ENCODE measurements at places on chromosomes 2 and 18.

- no peaks in the 10 kb centered on the region for H3K4me1 ChIP-seq
- no peak overlapping the region for H3K27ac ChIP-seq
- no peaks in the 10 kb centered on the region for H3K36me3 ChIP-seq
- no peak for DNase-seq
These were observed 3.9 kb downstream of the IL18R1 start for GRCh38 chr2:102359527-102359926.

- no peaks in the 10 kb centered on the region for H3K36me3 ChIP-seq
- H3K27ac ChIP-seq = no peak overlapping the region
These were observed 84.2 kb downstream of the SLC8A1 start for GRCh38 chr2:40367652-40368051.

DNA sequence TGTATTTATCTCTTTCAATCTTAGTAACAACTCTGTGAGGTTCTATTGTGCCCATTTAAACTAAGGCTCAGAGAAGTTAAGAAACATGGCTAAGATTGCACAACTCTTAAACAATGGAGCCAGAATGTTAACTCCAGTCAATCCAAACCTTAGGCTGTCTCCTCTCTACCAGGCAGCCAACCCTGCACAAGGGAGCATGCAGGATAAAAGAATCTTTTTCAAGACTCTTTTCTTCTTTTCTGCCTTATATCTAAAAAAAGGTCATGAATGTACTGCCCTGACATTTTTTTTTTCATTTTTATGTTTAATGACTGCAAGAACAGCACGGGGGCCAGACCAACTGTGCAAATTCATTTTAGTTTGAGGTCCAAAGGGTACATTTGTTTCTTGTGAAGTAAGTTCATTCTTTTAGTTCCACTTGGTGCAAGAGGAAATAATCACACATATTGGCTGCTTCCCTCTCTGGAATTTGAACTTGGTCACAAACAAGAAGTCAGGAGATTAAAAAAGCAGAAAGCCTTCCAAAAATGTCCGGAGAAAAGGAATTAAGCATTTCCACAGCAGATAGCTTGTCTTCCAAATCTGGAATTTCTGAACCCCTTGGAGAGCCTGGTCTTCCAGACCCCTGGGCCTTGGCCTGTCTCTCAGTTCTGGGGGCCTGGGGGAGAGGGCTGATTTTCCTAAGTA is 96.0 kb upstream of the RIOK3 start:
- peak overlapping the region; percentile 85 for H3K27ac ChIP-seq
- H3K27me3 ChIP-seq = no peaks in the 10 kb centered on the region
- H3K4me1 ChIP-seq = peaks cover 32% of the 10 kb centered on the region
- no peaks in the 10 kb centered on the region for H3K36me3 ChIP-seq

GRCh38 chr2:188787658-188788240 is 186.4 kb upstream of the COL3A1 start:
- H3K36me3 ChIP-seq = no peaks in the 10 kb centered on the region
- DNase-seq = no peak
- H3K27ac ChIP-seq = peak overlapping the region; percentile 62

- H3K36me3 ChIP-seq = no peaks in the 10 kb centered on the region
- no peaks in the 10 kb centered on the region for H3K27me3 ChIP-seq
- no peak overlapping the region for H3K27ac ChIP-seq
- H3K4me3 ChIP-seq = no peak overlapping the region
- H3K4me1 ChIP-seq = no peaks in the 10 kb centered on the region
These were observed 520.9 kb downstream of the CPS1 start for GRCh38 chr2:211077216-211077767.

DNA sequence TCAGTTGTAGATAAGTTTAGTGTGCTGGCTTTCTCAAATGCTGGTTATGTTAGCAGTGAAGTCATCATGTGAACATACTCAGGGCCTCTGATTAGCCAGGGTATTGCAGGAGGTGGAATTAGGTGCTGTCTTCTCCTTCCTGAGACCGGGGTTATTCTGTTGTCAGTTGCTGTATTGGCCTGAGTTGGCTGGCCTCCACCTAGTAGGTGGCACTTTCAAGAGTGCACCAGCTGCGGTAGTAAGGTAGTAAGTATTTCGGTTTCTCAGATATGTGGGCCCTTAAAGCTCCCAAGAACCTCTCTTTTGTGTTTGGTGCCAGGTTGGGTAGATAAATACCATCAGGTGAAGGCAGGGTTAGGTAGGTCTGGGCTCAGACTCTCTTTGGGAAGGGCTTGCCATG is 1430.5 kb upstream of the CELF4 start:
- DNase-seq = no peak
- H3K36me3 ChIP-seq = no peaks in the 10 kb centered on the region
- H3K27ac ChIP-seq = no peak overlapping the region
- H3K4me3 ChIP-seq = no peak overlapping the region

GRCh38 chr2:139155991-139156390 is 375.8 kb upstream of the NXPH2 start:
- H3K4me3 ChIP-seq = no peak overlapping the region
- H3K27ac ChIP-seq = no peak overlapping the region
- H3K27me3 ChIP-seq = no peaks in the 10 kb centered on the region
- no peaks in the 10 kb centered on the region for H3K36me3 ChIP-seq

- no peaks in the 10 kb centered on the region for H3K4me1 ChIP-seq
- H3K36me3 ChIP-seq = peaks cover 18% of the 10 kb centered on the region
- H3K27ac ChIP-seq = no peak overlapping the region
- no peak for DNase-seq
These were observed 23.7 kb downstream of the DDX1 start for GRCh38 chr2:15615301-15615920.

DNA sequence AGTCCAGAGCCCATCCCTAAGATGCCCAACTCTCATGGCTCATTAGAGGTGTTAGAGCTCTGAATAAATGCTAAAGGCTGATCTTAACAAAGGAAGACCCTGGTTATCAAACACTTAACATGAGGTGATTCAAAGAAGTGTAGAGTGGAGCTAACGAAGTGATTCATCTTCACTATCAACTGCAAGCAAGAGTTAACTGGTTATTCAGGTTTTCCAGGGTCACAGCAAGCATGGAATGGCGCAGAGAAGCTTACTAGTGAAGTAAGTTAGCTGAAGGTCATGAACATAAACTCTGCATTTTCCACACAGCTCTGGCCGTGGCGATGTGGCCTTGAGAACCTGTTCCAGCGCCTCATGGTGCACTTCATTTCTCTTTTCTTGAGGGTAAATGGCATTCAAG is 17.0 kb downstream of the RND3 start:
- H3K27me3 ChIP-seq = no peaks in the 10 kb centered on the region
- H3K36me3 ChIP-seq = peaks cover 26% of the 10 kb centered on the region
- H3K4me1 ChIP-seq = peaks cover 35% of the 10 kb centered on the region
- H3K27ac ChIP-seq = no peak overlapping the region
- no peak for DNase-seq
- H3K4me3 ChIP-seq = no peak overlapping the region

- H3K4me3 ChIP-seq = no peak overlapping the region
- peaks cover 16% of the 10 kb centered on the region for H3K4me1 ChIP-seq
- H3K36me3 ChIP-seq = no peaks in the 10 kb centered on the region
- H3K27ac ChIP-seq = no peak overlapping the region
- DNase-seq = no peak
- H3K27me3 ChIP-seq = no peaks in the 10 kb centered on the region
These were observed 108.4 kb downstream of the MRO start for GRCh38 chr18:50711386-50711785.

- H3K4me3 ChIP-seq = no peak overlapping the region
- no peaks in the 10 kb centered on the region for H3K27me3 ChIP-seq
- DNase-seq = no peak
- no peaks in the 10 kb centered on the region for H3K4me1 ChIP-seq
These were observed 127.0 kb upstream of the KLHL14 start for GRCh38 chr18:32899819-32900218.

- no peak overlapping the region for H3K27ac ChIP-seq
- H3K27me3 ChIP-seq = no peaks in the 10 kb centered on the region
- no peak overlapping the region for H3K4me3 ChIP-seq
- H3K36me3 ChIP-seq = no peaks in the 10 kb centered on the region
- peaks cover 12% of the 10 kb centered on the region for H3K4me1 ChIP-seq
These were observed 164.2 kb downstream of the VWC2L start for GRCh38 chr2:214575030-214575429.

DNA sequence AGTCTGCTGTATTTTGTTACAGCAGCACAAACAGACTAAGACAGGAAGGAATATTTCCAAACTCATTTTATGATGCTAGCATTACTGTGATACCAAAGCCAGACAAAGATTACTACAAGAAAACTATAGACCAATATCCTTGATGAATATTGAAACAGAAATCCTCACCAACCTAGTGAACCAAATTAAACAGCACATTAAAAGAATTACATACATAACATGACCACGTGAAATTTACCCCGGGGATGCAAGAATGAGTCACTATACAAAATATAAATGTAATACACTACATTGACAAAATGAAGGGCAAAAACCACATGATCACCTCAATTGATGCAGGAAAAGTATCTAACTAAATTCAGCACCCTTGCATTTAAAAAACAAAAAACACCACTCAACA is 112.6 kb downstream of the CHN1 start:
- no peak for DNase-seq
- no peaks in the 10 kb centered on the region for H3K36me3 ChIP-seq
- no peaks in the 10 kb centered on the region for H3K27me3 ChIP-seq

GRCh38 chr2:12716032-12716281 is 779 bp upstream of the TRIB2 start:
- no peak for DNase-seq
- peak overlapping the region; percentile 90 for H3K27ac ChIP-seq

- H3K27ac ChIP-seq = no peak overlapping the region
- no peak overlapping the region for H3K4me3 ChIP-seq
- no peaks in the 10 kb centered on the region for H3K36me3 ChIP-seq
- no peak for DNase-seq
These were observed 7.9 kb downstream of the IMPA2 start for GRCh38 chr18:11989174-11989573.

DNA sequence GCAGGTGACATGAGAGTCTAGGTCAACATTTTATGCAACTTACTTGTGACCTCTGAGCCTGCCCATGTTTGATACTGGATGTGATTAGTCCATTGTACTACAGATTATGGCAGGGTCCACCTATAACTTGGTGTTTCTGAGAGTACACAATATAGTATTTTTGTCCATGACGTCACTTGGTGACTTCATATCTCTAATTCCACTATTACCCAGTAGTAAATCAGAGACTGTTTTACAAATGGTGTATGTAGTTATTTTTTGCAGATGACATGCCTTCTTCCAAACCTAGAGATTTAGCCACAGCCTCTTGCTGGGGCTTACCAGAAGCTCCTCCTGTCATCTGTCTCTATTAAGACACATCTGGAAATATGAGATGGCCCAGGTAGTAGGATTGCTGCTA is 24.6 kb upstream of the TMX3 start:
- no peaks in the 10 kb centered on the region for H3K4me1 ChIP-seq
- no peaks in the 10 kb centered on the region for H3K36me3 ChIP-seq
- no peak overlapping the region for H3K4me3 ChIP-seq
- no peaks in the 10 kb centered on the region for H3K27me3 ChIP-seq
- no peak for DNase-seq

GRCh38 chr2:118971245-118972122 is 29.5 kb downstream of the MARCO start:
- no peak overlapping the region for H3K27ac ChIP-seq
- no peak overlapping the region for H3K4me3 ChIP-seq
- no peaks in the 10 kb centered on the region for H3K36me3 ChIP-seq
- no peak for DNase-seq

DNA sequence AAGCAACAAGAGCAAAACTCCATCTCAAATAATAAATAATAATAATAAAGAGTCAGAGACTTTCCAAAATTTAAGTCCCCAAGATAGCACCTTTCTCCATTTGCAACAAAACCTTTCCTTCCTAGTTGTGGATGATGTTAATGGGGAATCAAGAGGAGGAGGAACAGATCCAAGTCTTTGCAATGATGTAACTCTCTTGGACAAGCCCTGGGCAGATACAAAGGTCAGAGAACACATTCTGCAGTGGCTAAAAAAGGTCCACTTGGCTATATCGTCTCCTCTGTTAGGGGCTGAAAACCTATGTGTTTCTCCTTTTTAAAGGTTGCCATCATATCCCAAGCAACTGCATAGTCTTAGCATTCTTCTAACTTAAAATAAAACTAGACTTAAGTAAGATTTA is 151.1 kb downstream of the TMEM163 start:
- no peak overlapping the region for H3K4me3 ChIP-seq
- H3K27me3 ChIP-seq = no peaks in the 10 kb centered on the region
- H3K27ac ChIP-seq = no peak overlapping the region
- DNase-seq = no peak
- no peaks in the 10 kb centered on the region for H3K4me1 ChIP-seq
- no peaks in the 10 kb centered on the region for H3K36me3 ChIP-seq

- H3K27ac ChIP-seq = no peak overlapping the region
- no peaks in the 10 kb centered on the region for H3K36me3 ChIP-seq
- H3K4me1 ChIP-seq = no peaks in the 10 kb centered on the region
- H3K4me3 ChIP-seq = no peak overlapping the region
- H3K27me3 ChIP-seq = no peaks in the 10 kb centered on the region
- no peak for DNase-seq
These were observed 330.0 kb upstream of the DSEL start for GRCh38 chr18:67846422-67847098.

DNA sequence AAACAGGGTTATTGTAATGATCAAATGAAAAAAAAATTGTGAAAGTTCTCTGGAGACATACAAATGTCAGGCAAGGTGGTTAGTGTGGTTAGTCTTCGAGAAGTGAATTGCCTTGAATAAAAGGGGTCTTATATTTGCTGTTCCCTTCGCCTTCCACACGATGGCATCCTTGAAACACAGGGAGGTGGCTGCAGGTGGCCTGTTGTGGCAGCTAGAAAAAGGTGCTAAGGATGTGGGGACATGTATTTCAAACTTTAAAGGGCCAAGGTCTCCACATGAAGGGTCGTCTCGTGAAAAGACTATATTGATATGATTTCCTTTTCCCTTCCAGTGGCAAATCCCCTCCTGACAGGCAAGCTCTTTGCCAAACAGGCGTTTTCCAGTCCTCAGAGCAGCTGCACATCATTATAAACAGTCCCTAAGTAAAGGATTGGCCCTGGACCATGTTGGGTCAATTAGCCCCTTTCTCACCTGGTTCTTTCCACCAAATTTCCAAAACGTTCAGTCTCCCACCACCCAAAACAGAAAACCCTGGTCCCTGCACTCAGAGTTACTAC is 68.5 kb downstream of the COPS8 start:
- H3K4me3 ChIP-seq = no peak overlapping the region
- no peak overlapping the region for H3K27ac ChIP-seq
- H3K4me1 ChIP-seq = peaks cover 20% of the 10 kb centered on the region
- no peaks in the 10 kb centered on the region for H3K27me3 ChIP-seq
- no peaks in the 10 kb centered on the region for H3K36me3 ChIP-seq

GRCh38 chr2:120348134-120348736 is 2.3 kb downstream of the INHBB start:
- DNase-seq = no peak
- H3K36me3 ChIP-seq = no peaks in the 10 kb centered on the region
- no peak overlapping the region for H3K27ac ChIP-seq
- H3K4me3 ChIP-seq = no peak overlapping the region
- no peaks in the 10 kb centered on the region for H3K27me3 ChIP-seq
- H3K4me1 ChIP-seq = peaks cover 25% of the 10 kb centered on the region

- no peak overlapping the region for H3K27ac ChIP-seq
- no peak overlapping the region for H3K4me3 ChIP-seq
- DNase-seq = no peak
These were observed 296.9 kb upstream of the TRIB2 start for GRCh38 chr2:12419803-12420202.

- H3K4me3 ChIP-seq = peak overlapping the region; percentile 95
- H3K27ac ChIP-seq = peak overlapping the region; percentile 96
- no peak for DNase-seq
- peaks cover 46% of the 10 kb centered on the region for H3K4me1 ChIP-seq
These were observed 1.0 kb upstream of the AAK1 start for GRCh38 chr2:69644506-69644979.

All from thoracic aorta (tissue), 2 donors.